MV-4-11 (cell line): ENCODE measurements at places on chromosomes 13 and 19.

- peak; percentile 78 for DNase-seq
Observed at GRCh38 chr19:5826531-5827341, 12.8 kb downstream of the FUT6 start.

- peak; percentile 97 for DNase-seq
Observed at GRCh38 chr19:2546128-2547032, 70.5 kb downstream of the GADD45B start.

GRCh38 chr19:41595258-41595889 is 19.4 kb downstream of the CEACAM21 start:
- peak; percentile 90 for DNase-seq

DNA sequence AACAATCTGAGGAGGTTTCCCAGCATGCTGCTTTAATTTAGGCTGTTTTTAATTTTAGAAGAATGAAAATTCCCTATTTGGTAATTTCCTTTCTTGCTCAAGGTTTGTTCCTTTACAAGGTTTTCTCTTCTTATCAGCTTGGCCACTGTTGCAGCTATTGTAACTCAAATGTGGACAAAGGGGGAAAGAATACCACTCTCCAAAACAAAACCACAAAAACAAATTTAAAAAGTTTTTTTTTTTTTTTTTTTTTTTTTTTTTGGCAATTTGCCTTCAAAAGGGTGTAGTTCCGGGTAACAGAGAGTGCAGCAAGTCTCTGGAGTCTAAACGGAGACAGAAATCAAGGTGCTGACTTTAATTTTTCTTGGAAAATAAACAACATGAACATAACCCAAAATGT is 306.4 kb upstream of the ARGLU1 start:
- DNase-seq: no peak
